Stimulated activated CD4-positive, alpha-beta T cell treated with anti-CD3 and anti-CD28 coated beads, Interleukin-15, amount 100 ng/mL, for 1 hour (primary cell): ENCODE measurements at places on chromosomes 5 and 9.

DNA sequence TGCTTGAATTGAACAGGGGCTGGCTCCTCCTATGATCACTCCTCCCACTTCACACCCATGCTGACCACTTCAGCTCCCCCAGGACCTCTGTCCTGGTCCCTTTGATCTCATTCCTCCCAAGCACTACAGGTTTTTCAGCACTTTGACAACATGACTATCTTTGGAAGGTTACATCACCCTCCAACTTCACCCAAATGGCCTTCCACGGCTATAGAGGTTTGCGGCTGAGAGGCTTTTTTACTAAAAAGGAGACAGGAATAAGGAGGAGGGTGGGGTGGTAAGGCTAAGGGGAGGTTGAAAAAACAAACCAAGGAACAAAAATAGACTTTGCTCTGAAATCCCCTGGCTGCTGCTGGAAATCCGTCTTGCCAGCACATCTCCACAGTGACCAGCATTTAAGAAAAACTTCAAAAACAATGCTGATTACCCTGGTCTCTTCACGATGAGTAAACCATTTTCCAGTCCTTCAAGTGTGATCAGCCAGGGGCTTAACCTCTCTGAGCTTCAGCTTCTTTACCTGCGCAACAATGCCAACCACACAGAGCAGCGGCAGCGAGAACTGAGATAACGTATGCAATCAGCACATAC, 102.7 kb downstream of the DPYSL3 start:
- DNase-seq = no peak

DNA sequence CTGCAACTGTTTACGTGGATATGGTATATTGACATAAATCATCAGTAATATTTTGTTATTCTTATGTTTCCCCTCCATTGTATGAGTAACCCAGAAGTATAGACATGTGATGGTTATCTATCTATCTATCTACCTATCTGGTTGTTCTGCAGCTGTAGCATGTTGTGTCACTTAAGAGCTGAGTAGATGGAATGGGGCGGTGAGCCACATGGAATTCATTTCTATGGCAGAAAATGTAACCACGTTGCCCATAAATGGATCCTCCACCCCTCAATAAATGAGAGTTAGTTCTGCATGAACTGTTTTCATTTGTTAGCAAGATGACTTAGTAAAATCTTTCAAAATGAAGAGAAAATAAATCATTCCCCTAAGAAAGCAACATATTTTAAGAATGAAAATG, 553.2 kb downstream of the MAT2B start:
- DNase-seq = no peak

- DNase-seq = no peak
Measured at GRCh38 chr9:10045598-10045997, 567.2 kb downstream of the PTPRD start.

DNA sequence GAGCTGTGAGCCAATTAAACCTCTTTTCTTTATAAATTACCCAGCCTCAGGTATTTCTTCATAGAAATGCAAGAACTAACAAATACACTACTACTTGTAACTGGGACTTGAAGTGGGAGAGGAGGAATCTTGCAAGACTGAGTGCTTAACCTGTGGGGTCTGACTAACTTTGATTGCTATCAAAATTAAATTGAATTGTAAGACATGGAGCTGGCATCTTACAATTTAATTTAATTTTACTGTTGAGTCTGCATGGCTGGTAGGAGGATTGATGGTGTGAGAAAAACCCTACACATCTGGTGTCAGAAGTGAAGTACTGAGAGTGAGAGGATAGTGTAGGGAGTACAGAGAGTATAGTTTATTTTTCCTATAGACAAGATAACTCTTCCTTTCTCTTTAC, 1259.9 kb downstream of the CDH12 start:
- no peak for DNase-seq

GRCh38 chr5:154002511-154003020, 36.1 kb downstream of the FAM114A2 start:
- no peak for DNase-seq

- no peak for DNase-seq
Measured at GRCh38 chr9:121958530-121958929, 134.6 kb downstream of the TTLL11 start.

- DNase-seq = no peak
Measured at GRCh38 chr5:98416541-98416940, 356.9 kb upstream of the RGMB start.

DNA sequence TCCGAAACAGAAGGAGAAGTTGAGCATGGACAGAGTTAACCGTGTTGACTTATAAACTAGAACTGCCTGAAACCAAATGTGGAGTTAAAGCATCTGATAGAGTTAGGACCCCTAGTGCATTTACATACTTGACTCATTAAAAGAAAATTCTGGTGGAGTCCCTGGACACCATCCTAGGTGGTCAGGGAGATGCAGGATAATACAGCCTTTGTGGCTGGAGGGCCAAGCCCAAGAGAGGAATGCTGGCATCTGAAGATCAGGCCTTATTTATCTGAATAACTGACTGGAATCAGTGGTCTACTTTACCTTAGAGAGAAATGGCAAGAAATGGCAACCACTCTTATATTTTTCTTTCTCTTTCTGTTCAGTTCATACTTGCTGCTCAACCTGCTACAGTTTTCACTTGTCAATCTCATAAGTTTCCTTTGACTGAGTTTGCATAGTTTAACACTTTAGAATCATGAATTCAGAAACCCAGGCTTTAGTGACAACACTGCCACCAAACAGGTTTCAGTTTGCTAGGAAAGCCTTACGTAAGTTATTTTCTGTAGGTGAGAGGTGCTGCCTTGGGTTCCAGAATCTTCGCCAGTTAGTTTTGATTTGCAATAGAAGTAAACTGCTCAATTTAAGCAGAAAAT, 10.2 kb downstream of the CMYA5 start:
- no peak for DNase-seq

GRCh38 chr9:105438141-105438806, 9.6 kb upstream of the FSD1L start:
- DNase-seq = no peak

GRCh38 chr5:10695759-10696543, 65.1 kb downstream of the DAP start:
- DNase-seq = no peak

GRCh38 chr9:84170521-84171141, 169.9 kb downstream of the SLC28A3 start:
- no peak for DNase-seq

GRCh38 chr5:1292846-1293415, 1.9 kb downstream of the TERT start:
- DNase-seq = no peak

- no peak for DNase-seq
Measured at GRCh38 chr9:33923998-33924701, 107.2 kb downstream of the UBE2R2 start.
